ENCODE measurements at places on chromosomes 2 and 18. TPM values are rescaled to one million over a fixed set of nuclear protein-coding genes. Genes with fewer than 3 reads are reported as not detected.

The BOD1L2 gene
- total RNA-seq = not detected

The FIGN gene
- 0.31 TPM for total RNA-seq

The PLB1 gene
- total RNA-seq = under 0.01 TPM

The DNAH7 gene
- 0.06 TPM for total RNA-seq

The CCL20 gene
- 0.49 TPM for total RNA-seq

The LBX2 gene
- 1.3 TPM for total RNA-seq

The SIGLEC15 gene
- total RNA-seq = not detected

The CD8B2 gene
- not detected for total RNA-seq

The ACMSD gene
- not detected for total RNA-seq

The RFX8 gene
- 0.49 TPM for total RNA-seq

The CYP27A1 gene
- total RNA-seq = 23.7 TPM

The IL1A gene
- 0.32 TPM for total RNA-seq

The SPEG gene
- 0.44 TPM for total RNA-seq

The FAM168B gene
- total RNA-seq = 54.2 TPM

The ASIC4 gene
- not detected for total RNA-seq

The SP5 gene
- not detected for total RNA-seq

The VWA3B gene
- not detected for total RNA-seq

The SMCHD1 gene
- 97.9 TPM for total RNA-seq

The MTERF4 gene
- 16.8 TPM for total RNA-seq

The CD8B gene
- total RNA-seq = not detected

The NOP58 gene
- total RNA-seq = 60.8 TPM

The GAREM1 gene
- total RNA-seq = 0.63 TPM

The RAPGEF4 gene
- total RNA-seq = 11.8 TPM

The C2orf49 gene
- total RNA-seq = 18.2 TPM

The LIMS1 gene
- total RNA-seq = 250 TPM

The ORMDL1 gene
- 86.5 TPM for total RNA-seq

The MARCO gene
- not detected for total RNA-seq

The ABCA12 gene
- under 0.01 TPM for total RNA-seq

The GNAL gene
- total RNA-seq = not detected

The ERBB4 gene
- under 0.01 TPM for total RNA-seq

The GALNT13 gene
- under 0.01 TPM for total RNA-seq

The MDH1B gene
- total RNA-seq = 0.19 TPM

The ADRA2B gene
- not detected for total RNA-seq

The TTN gene
- total RNA-seq = 0.49 TPM

The LDLRAD4 gene
- 24.7 TPM for total RNA-seq

The OSBPL6 gene
- total RNA-seq = 0.65 TPM

The IFIH1 gene
- 8.4 TPM for total RNA-seq

The ANXA4 gene
- 33.8 TPM for total RNA-seq

The COL4A4 gene
- total RNA-seq = under 0.01 TPM

The ITGB6 gene
- not detected for total RNA-seq

The TMEM178A gene
- total RNA-seq = not detected

The ANKZF1 gene
- 19.3 TPM for total RNA-seq

The DAW1 gene
- total RNA-seq = not detected

The PROKR1 gene
- total RNA-seq = not detected

The TXNDC9 gene
- total RNA-seq = 55.9 TPM

The TRIM43 gene
- not detected for total RNA-seq

The RTP5 gene
- not detected for total RNA-seq

The SCN9A gene
- 1.3 TPM for total RNA-seq
